ENCODE measurements at places on chromosomes 11 and 22. TPM values are rescaled to one million over a fixed set of nuclear protein-coding genes. Genes with fewer than 3 reads are reported as not detected.

DNA sequence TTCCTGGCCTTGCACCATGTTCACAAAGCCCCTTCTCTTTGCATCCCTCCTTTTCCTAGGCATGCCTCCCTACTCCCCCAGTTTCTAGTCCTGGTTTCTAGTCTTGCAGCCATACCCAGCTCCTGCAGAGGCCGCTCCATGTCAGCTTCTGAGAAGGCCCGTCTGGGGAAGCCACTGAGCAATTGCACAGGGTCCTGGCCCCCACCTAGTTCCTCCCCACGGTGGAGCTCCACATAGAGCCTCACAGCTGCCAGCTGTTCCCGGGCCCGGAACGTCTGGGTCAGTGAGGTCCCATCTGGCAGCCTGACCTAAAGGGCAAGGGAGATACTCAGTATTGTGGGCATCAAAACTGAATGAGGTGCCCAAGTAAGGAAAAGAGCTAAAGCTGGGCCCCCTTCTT, 2.2 kb downstream of the UBXN1 start:
- no peak for DNase-seq

DNA sequence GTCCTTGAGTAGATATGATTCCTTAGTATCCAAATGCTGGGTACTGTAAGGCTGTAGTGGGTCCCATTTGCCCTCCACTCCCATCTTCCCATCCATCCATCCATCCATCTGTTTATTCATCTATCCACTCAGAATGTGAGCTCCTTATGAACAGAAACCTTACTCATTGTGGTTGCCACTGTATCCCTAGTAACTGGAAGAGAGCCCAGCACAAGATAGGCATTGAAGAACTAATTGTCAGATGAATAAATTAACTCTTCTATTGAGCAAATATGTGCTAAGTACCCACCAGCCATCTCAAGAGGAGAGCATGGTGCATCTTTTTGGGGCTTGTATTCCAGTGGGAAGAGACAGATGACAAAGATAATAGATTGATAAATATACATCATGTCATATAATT, 86.4 kb upstream of the SEZ6L start:
- no peak for DNase-seq

The SCGB1D2 gene
- polyA plus RNA-seq: not detected

The ABTB2 gene
- polyA plus RNA-seq: 3.7 TPM

Measured in right lung (tissue), 10 donors.